ENCODE measurements at places on chromosomes 3 and 15.

DNA sequence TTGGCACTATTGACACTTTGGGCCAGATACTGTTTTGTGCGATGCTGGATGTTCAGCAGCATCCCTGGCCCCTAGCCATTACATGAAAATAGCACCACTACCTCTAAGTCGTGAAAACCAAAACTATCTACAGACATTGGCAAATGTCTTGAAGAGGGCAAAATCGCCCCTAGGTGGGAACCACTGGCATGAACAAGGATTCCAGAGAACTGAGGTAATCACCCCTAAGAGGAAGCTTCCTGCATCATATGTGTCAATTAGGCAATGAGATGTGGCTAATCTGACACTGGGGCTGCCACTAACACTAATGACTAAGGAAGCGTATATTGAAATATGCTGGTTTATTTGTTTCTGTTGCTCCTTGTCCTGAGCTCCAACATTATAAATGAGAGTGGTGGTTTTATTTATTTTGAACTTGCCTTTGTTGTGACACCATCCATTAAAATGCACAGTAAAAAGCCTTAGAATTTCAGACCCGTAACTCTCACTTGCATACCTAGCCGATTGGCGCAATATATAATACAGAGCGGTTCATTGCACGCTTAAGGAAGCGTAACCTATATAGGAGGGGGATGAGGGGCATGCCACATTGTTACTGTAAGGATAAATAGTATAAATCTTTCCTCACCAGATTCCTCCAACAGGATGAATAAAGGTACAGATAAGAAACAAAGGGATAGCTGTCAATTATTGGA is 299.8 kb upstream of the CNTN4 start:
- DNase-seq: no peak

GRCh38 chr3:160739079-160739478 is 17.0 kb upstream of the PPM1L start:
- no peak for DNase-seq

DNA sequence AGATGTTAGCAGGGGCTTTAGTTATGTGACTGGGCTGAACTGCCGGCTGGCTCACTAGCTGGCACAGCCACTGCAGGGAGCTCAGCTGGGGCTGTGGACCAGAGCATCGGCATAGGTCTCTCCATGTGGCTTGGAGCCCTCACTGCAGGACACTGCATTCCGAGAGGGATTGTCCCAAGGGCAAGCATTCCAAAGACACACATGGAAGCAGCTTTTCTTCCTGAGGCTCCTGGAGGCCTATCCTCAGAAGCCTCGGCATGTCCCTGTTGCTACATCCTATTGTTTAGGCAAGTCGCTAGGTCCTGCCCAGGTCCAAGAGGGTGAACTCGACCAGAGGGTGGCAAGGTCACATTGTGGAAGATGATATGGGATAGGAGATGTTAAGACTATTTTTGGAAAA is 209.8 kb downstream of the PLCL2 start:
- DNase-seq: no peak

DNA sequence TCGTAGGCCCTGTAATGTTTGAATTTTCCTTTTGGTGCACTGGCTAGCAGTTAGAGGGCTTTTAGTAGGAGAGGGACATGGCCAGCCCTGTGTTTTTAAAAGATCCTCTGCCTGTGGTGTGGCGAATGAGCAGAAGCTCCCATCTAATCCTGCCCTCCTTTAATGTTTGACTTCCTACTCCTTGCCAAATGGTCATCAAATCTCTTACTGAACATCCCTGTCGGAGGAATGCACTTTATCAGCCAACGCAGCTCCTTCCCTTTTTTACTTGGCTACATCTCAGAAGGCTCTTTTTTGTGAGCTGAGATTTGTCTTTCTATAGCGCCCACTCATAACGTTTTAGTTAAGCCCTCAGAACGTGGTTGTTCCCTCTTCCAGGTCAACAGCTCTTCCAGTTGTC is 44.8 kb downstream of the MAP2K5 start:
- DNase-seq: no peak

GRCh38 chr15:90154861-90155626 is 46.1 kb upstream of the SEMA4B start:
- DNase-seq: no peak

- DNase-seq: no peak
Measured at GRCh38 chr15:47718497-47719437, 1.5 kb downstream of the SEMA6D start.

DNA sequence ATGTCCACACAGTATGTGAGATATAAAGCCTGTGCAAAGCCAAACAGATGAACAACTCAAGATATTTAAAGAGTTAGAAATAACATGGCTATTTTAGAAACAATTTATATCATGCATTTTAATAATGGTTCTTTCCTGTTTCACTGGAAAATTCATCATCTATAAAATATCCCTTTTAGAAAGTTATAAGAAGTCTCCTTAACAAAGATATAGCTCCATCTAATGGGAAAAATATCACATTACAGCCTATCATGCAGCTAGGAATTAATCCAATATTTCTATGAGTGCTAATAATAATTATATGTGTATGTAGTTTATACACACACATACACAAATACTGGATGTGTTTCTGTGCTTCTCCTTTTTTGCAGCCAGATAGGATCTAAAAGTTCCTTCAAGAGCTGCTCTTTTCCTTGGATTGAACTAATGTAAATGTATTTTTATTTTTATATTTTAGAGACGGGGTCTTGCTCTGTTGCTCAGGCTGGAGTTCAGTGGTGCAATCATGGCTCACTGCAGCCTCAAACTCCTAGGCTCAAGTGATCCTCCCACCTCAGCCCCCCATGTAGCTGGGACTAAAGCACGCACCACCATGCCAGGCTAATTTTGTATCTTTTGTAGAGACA is 21.6 kb downstream of the RPL22L1 start:
- no peak for DNase-seq

All from stimulated activated CD4-positive, alpha-beta T cell treated with anti-CD3 and anti-CD28 coated beads, Interleukin-1b, Interleukin-23, amount 100 ng/mL, for 1 hour (primary cell).